ENCODE measurements at places on chromosomes 2 and 18. TPM values are rescaled to one million over a fixed set of nuclear protein-coding genes. Genes with fewer than 3 reads are reported as not detected.
A peak's percentile ranks its signal among the peaks of the same experiment; 100 is the strongest.

DNA sequence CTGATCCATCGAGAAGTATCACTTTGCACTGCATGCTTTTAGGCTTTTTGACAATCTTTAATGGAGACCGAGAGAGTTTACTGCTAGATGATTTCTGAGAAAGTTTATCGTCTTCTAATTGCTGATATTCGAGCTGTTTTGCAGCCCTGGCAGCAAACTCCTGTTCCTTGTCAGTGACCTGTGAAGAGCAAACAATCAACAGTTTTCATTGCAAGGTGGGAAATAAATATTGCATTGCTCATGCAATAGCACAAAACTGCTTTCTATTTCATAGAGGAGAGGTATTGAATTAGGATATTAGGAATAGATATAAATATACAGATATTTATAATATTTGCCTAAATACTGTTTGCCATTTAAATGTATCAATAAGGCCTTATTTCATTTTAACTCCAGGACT, 65.5 kb downstream of the EPB41L3 start:
- no peaks in the 10 kb centered on the region for H3K27me3 ChIP-seq
- H3K27ac ChIP-seq: no peak overlapping the region
- no peak for DNase-seq
- H3K4me1 ChIP-seq: no peaks in the 10 kb centered on the region
- H3K4me3 ChIP-seq: no peak overlapping the region
- H3K36me3 ChIP-seq: no peaks in the 10 kb centered on the region

DNA sequence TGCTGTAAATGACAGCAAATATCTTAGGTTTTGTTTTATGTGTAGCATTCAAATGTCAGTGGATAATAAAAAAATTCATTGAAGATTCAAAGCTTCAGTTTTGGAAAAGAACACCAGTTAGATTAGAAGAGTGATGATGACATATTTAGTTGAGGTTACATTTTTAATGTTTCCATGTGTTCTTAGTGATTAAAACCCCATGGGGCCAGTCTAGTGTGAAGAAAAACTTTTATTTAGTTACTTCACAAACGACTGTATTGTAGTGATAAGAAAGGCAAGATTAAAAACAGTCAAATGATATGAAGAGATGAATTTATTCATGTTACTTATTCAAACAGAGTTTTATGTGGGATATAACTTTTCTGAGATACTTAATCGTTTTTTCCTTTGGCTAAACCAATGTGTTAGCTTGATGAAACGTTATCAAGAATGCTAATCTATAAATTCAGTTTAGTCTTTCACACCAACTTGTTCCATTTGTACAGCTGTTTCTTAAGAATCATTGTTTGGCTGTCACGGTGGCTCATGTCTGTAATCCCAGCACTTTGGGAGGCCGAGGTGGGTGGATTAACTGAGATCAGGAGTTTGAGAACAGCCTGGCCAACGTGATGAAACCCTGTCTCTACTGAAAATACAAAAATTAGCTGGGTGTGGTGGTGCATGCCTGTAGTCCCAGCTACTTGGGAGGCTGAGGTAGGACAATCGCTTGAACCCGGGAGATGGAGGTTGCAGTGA, 11.6 kb downstream of the BMPR2 start:
- H3K4me1 ChIP-seq: no peaks in the 10 kb centered on the region
- no peak overlapping the region for H3K27ac ChIP-seq
- H3K36me3 ChIP-seq: no peaks in the 10 kb centered on the region
- no peaks in the 10 kb centered on the region for H3K27me3 ChIP-seq

The UGT1A5 gene
- total RNA-seq: 4.2 TPM

GRCh38 chr18:36153203-36153602, 23.5 kb downstream of the ELP2 start:
- no peaks in the 10 kb centered on the region for H3K27me3 ChIP-seq
- H3K27ac ChIP-seq: no peak overlapping the region
- no peak overlapping the region for H3K4me3 ChIP-seq
- DNase-seq: no peak
- H3K4me1 ChIP-seq: no peaks in the 10 kb centered on the region

GRCh38 chr2:130181325-130181879, at the start of gene SMPD4:
Gene SMPD4, minus strand, starts transcription at chr2:130181602. Its CDS starts 5,010 bp downstream, at chr2:130176592.
- H3K4me3 ChIP-seq: peak within 1 kb of the TSS; percentile 93
- H3K36me3 ChIP-seq: no peaks in the 10 kb centered on the region
- DNase-seq: peak; percentile 98
- H3K27me3 ChIP-seq: no peaks in the 10 kb centered on the region
- H3K27ac ChIP-seq: peak within 1 kb of the TSS; percentile 97
- H3K4me1 ChIP-seq: peaks cover 23% of the 10 kb centered on the region

GRCh38 chr2:126177479-126177878, 478.5 kb upstream of the GYPC start:
- H3K4me1 ChIP-seq: no peaks in the 10 kb centered on the region
- no peaks in the 10 kb centered on the region for H3K27me3 ChIP-seq
- H3K27ac ChIP-seq: no peak overlapping the region
- no peak overlapping the region for H3K4me3 ChIP-seq
- DNase-seq: no peak

GRCh38 chr18:3901811-3902210, 451.8 kb downstream of the TGIF1 start:
- no peaks in the 10 kb centered on the region for H3K36me3 ChIP-seq
- no peak overlapping the region for H3K4me3 ChIP-seq
- no peaks in the 10 kb centered on the region for H3K27me3 ChIP-seq
- H3K4me1 ChIP-seq: no peaks in the 10 kb centered on the region
- DNase-seq: no peak
- no peak overlapping the region for H3K27ac ChIP-seq

DNA sequence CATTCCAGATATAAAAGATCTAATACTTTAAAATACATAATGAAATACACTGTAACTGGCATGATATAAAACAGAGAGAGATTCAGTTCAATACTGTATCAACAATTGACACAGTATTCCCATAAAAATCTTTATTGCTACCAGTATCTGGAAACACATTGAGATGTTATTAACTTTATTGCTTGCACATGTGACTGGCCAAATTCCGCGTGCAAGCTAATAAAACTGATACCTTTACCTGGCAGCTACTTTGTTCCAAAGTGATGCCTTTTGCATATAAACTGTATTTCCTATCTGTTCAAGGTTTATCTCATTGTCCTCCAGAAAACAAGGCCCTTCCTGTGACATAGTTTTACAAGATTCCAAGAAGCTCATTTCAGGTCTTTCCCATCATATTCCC, 15.4 kb upstream of the REG1B start:
- H3K36me3 ChIP-seq: no peaks in the 10 kb centered on the region
- H3K27me3 ChIP-seq: peaks cover 21% of the 10 kb centered on the region
- no peak overlapping the region for H3K27ac ChIP-seq
- no peak for DNase-seq

The HAAO gene
- 29.4 TPM for total RNA-seq

The TSPYL6 gene
- not detected for total RNA-seq

The ANKRD53 gene
- not detected for total RNA-seq
